Cardiac ventricle fibroblast (primary cell): ENCODE measurements at places on chromosomes 5 and 9. TPM values are rescaled to one million over a fixed set of nuclear protein-coding genes. Genes with fewer than 3 reads are reported as not detected.

C5orf34 gene
- total RNA-seq, result 1.7 and 2.1 TPM in 2 replicates

FOXE1 gene
- total RNA-seq, result not detected in 2 replicates

GARNL3 gene
- 2.1 and 3.9 TPM in 2 replicates for total RNA-seq

CDH6 gene
- total RNA-seq, result 0.83 and 1.5 TPM in 2 replicates

MEIKIN gene
- 0.12 TPM in 1 of 2 replicates, not detected in the other for total RNA-seq

ENC1 gene
- total RNA-seq, result 3.8 and 4.8 TPM in 2 replicates

ZNF618 gene
- 7.1 and 8.0 TPM in 2 replicates for total RNA-seq

DNAJB5 gene
- total RNA-seq, result 8.4 and 10.0 TPM in 2 replicates

GRPEL2 gene
- total RNA-seq, result 9.9 and 10.2 TPM in 2 replicates

CCDC192 gene
- total RNA-seq, result not detected in 2 replicates

SLCO6A1 gene
- not detected in 2 replicates for total RNA-seq

RECK gene
- 24.3 and 29.1 TPM in 2 replicates for total RNA-seq

ANKRD20A1 gene
- not detected in 2 replicates for total RNA-seq

IL13 gene
- total RNA-seq, result not detected in 2 replicates

PCDHGA9 gene
- 5.3 and 6.2 TPM in 2 replicates for total RNA-seq

PCDHGB5 gene
- total RNA-seq, result 32.0 and 38.0 TPM in 2 replicates

SLC45A2 gene
- not detected in 2 replicates for total RNA-seq

ESM1 gene
- total RNA-seq, result 0.25 and 1.1 TPM in 2 replicates

SMIM33 gene
- not detected in 2 replicates for total RNA-seq

MRPS2 gene
- total RNA-seq, result 26.4 and 34.6 TPM in 2 replicates

HEMGN gene
- not detected in 2 replicates for total RNA-seq

STKLD1 gene
- 0.34 TPM in 1 of 2 replicates, not detected in the other for total RNA-seq

GPR21 gene
- total RNA-seq, result 0.19 and 0.29 TPM in 2 replicates

FLT4 gene
- 2.0 and 2.8 TPM in 2 replicates for total RNA-seq

SWI5 gene
- total RNA-seq, result 27.2 and 35.1 TPM in 2 replicates

GPX8 gene
- total RNA-seq, result 108 and 132 TPM in 2 replicates

PFN3 gene
- not detected in 2 replicates for total RNA-seq

EQTN gene
- not detected in 2 replicates for total RNA-seq

HTR1A gene
- total RNA-seq, result not detected in 2 replicates

GPR150 gene
- 0.20 and 0.31 TPM in 2 replicates for total RNA-seq
